NCI-H345 (cell line): ENCODE measurements at places on chromosomes 11 and 22.
A peak's percentile ranks its signal among the peaks of the same experiment; 100 is the strongest.

- DNase-seq = no peak
These were observed 62.0 kb upstream of the UCP3 start for GRCh38 chr11:74070723-74071492.

DNA sequence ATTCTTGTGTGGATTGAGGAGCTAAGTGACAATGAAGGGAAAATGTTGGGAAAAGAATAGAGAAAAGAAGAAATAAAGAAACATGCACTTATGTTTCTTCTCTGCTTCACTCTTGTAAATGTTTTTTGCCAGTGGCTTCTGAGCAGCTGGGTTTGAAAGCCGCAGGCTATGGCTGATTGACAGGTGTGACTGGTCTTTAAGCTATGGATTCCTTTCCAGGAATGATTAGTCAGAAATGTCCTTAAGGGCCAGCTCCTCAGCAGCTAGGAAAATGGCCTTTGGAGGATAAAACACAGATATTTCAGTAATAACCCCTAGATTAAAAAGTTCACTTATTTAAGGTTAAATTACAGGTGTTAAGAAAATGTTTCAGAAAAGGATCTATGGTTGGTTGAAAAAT, 6.5 kb upstream of the USP28 start:
- DNase-seq = no peak

DNA sequence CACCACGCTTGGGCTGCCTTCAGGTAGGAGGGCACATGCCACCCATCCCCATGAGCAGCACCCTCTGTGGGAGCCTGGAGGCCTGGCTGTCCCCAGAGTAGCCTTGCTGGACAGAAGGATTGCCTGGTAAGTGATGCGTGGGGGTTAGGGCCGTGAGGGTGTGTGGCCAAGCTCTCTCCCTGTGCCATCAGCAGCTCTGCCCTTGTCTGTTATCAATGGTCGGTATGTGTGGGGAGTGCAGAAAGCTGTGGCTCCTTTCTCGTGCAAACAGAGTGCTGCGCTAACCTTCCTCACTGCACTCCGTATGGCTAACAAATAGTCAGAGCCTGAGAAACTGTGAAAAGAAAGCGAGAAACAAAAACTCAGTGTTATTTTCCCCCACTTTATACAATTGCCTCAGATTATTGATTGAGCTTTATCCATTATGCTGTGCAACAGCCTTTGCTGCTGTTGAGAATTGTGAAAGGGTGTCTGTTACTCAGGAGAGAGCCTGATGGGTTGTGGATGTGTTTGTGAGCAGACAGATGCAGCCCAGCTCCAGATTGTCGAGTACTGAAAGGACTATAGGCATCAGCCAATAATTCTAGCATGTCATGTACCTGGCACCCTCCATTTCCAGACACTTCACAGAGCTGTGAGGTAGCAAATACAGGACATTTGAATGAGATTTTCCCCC, 432.2 kb downstream of the NTM start:
- no peak for DNase-seq

- DNase-seq = no peak
These were observed 187.8 kb upstream of the DDI1 start for GRCh38 chr11:103848686-103849085.

- DNase-seq = no peak
These were observed 579 bp downstream of the TANGO2 start for GRCh38 chr22:20021196-20022181.

- DNase-seq = no peak
These were observed 1276.1 kb downstream of the LRRC4C start for GRCh38 chr11:40183073-40184064.

- DNase-seq = no peak
These were observed 7.6 kb upstream of the RNH1 start for GRCh38 chr11:514606-515005.

- DNase-seq = peak; percentile 66
These were observed 93.9 kb downstream of the TRMU start for GRCh38 chr22:46429325-46429853.

DNA sequence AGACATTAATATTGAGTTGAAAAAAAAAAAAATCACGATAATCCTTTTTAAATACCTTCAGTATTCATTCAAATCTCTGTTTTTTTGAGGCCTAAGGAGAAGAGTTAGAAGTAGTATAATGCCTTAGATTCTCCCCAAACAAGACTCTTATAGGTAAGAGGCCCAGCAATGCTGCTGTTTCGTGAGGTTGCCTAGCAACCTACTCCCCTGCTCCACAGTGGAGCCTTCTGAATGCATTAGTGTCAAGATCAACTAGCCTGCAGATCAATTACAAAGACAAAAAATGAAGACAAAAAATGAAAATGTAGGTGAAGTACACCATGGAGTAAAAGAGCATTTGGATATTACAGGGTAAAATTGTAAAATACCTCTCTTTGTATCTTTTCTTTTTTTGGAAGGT, 229.8 kb upstream of the LUZP2 start:
- DNase-seq = no peak

GRCh38 chr11:92286709-92287108, 62.1 kb downstream of the FAT3 start:
- no peak for DNase-seq

- DNase-seq = no peak
These were observed 24.8 kb downstream of the ADAMTS15 start for GRCh38 chr11:130473056-130473794.

DNA sequence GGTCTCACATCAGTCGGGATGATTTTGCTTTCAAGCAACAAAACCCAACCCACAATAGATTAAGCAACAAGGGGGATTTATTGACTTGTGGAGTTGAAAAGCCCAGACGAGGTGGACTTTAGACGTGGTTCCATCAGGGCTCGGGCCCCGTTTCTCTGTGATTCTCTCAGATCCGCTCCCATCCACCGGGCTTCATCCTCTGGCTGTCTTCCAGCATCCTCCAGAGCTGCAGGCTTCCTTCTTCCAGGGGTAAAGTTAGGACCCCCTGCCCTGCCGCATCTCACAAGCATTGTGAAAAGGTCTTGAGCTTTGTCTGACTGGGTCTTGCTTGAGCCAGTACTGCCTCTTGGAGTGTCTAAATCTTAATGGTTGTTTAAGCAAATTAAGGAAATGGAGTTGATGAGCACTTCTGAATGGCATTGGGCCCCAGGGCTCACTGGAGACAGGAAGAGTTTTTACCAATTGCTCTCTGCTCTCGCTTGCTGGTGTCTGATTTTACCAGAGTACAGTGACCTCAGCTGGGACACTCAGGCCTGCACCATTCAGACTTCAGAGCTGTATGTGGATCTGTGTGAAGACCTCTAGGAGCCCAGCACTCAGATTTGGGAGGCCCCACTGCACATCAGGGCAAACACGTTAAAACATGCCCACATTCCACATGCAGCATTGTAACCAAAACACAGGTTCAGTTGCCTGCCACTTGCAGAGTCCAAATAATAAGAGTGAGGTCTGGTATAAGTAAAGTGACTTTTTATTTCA, 13.5 kb upstream of the FTH1 start:
- DNase-seq = no peak

- no peak for DNase-seq
These were observed 18.5 kb downstream of the TRIM5 start for GRCh38 chr11:5666402-5666793.

- DNase-seq = no peak
These were observed 22.7 kb upstream of the IL17REL start for GRCh38 chr22:50035131-50035881.

- DNase-seq = no peak
These were observed at the start of gene CYTH4 for GRCh38 chr22:37282385-37282677. Gene CYTH4, plus strand, starts transcription at chr22:37282508. Its CDS starts 62 bp downstream, at chr22:37282570.

DNA sequence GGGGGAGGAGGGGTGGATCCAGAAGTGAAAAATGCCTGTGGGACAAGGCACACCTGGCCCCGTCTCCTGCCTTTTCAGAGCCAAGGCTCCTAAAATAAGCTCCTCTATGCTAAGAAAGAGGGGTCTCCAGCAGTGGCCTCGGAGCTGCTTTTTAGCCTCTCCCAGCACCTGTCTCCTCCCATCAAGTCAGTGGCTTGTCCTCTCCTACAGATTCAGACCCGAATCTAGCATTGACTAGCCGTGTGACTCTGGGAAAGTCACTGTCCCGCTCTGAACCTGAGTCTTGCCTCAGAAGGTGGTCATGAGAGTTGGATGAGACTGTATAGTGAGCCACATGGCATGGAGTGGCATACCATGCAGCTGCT, 90.8 kb upstream of the THY1 start:
- DNase-seq = no peak

DNA sequence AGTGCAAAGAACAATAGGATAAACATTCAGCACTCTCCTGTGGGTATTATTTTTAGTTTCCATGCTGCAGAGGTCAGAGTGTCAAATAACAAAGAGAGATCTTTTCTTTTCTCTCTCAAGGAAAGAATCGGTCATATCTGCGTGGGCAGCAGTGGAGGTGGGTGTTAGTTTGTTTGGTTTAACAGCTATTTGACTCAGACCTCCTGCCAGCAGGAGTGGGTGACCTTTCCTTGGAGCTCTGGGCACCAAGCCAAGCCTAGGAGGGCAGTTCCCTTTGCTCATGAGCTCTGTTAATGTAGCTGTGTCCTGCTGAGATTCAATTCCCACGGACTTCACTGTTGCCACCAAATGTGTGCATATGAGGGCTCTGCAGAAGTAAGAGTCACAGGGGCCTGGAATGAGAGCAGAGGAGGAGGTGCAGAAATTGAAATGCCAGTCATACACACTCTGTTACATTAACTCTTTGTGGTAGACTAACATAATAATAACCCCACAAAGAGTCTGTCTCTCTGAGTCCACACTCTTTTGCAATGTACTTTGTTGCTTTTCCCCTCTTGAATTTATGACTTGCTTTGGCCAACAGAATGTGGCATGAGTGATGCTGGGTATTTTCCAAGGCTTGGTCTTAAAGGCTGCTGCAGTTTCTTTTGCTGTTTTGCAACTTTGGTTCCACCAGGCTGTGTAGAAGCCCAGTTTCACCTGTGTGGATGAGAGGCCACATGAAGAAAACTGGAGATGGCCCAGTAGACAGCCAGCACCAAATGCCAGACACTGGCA, 76.0 kb upstream of the GRK3 start:
- DNase-seq = peak; percentile 59

- peak; percentile 48 for DNase-seq
These were observed 5.7 kb downstream of the LRRC10B start for GRCh38 chr11:61514050-61514917.

DNA sequence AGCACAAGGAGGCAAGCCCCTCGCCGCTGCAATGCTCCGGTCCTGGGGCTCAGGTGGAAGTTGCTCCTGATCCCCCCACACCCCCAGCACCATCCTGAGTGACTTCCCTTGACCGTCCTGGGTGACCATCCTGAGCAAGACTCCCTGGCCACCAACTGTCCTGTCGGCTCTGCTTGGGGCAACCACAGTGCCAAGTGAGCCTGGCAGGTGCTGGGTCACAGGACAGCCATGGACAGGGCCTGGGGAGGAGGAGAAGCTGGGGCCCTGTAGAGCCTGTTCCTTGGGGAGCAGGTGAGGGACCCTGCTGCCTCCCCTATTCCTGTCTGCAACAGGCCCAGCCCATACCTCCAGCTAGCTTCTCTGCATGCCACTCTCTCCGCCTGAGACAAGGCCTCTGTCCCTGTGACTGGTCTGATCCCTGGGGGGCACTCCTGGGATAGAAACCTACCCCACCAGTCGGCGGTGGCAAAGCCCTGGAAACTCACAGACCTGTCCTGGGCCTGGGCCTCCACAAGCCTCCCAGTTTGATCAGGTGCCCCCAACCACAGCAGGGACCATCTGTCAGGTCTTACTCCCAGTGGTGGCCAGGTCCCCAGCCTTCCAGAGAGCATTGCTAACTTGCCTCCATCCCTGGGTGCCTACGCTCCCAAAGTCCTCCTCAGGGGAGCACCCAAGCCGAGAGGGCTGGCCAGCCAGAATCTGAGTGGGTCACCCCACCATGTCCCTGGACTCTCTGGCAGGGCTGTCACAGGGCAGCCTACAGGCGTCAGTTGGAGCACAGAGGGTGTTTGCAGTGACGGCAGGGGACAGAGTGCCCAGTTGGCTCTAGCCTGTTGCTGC, 68.7 kb upstream of the WNT7B start:
- no peak for DNase-seq

DNA sequence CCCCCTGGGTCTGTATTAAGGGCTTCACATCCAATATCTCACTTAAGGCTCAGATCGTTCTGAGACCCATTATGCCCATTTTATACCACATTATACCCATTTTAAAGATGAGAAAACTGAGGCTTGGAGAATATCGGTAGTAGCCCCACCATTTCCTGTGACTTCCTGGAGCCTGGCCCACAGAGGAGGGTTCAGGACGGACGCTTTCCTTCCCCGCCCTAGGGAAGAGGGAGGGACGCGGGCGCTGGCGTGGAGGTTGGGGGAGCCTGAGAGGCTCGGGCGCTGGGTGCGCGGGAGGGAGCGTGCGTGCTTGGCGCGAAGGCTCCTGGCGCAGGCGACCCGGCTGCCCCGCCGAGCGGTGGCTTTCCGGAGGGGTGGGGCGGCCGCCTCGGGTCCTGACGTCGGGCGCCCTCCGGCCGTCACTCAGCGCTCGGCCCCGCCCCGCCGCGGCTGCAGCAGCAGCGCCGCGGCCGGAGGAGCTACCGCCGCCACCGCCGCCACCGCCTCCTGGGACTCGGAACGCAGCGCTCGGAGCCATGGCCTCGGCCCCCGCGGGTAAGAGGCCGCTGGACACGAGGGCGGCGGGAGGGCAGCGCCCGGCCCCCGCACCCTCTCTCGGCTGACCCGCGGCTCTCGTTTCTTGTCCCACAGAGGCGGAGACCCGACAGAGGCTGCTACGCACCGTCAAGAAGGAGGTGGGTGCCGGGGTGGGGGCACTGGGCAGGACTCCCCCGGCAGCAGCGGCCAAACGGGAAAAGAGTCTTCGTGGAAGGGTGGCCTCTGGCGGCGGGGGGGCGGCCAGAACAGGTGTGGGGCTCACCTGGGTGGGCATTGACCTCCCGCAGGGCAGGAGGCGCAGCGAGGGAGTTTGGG, at the start of gene SGSM1:
Gene SGSM1, plus strand, starts transcription at position 422 of the 873 bp plus-strand sequence. Its CDS starts 115 bp downstream, at position 537.
- DNase-seq = peak; percentile 71

DNA sequence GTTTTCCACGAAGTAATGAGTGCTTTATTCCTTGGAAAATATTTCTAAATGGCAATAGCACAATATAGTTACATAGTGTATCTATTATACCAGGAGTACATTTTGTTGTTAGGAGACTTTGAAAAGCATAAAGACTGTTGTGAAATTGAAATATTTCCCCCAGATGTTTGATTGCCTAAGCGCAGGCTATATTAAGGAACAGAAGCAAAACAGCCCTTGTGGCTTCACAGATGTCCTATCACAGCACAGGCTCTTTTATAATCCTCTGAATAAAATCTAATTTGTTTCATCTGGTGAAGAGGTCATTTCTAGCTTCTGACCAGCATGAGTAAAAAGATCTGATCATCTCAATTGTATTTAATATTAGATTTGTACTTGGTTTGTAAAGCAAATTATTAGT, 48.2 kb downstream of the BSX start:
- DNase-seq = no peak

DNA sequence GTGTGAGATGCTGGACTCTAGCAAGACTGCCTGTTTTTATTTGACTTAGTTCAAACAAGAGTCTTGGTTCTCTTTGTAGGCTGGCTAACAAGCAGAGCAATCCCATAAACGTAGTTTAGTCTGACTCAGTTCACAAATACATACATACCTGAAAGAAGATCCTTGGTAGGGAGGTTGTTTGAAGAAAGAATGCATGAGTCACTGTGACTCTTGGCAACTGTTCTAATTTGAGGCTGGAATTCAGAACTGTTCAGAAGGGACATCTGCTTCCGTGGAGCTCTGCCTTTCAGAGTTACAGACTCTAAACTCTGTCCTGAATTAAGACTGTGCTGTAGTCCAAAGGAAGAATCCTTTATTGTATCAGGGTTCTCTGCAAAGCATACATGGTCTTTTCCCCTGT, 32.2 kb downstream of the C2CD3 start:
- DNase-seq = no peak

- no peak for DNase-seq
These were observed 60.4 kb downstream of the LARGE2 start for GRCh38 chr11:45982656-45983470.

GRCh38 chr11:12692229-12693075, 18.2 kb downstream of the TEAD1 start:
- peak; percentile 8 for DNase-seq

- DNase-seq = no peak
These were observed 57.9 kb downstream of the C11orf58 start for GRCh38 chr11:16796311-16796710.
